ENCODE measurements at places on chromosomes 4 and X. TPM values are rescaled to one million over a fixed set of nuclear protein-coding genes. Genes with fewer than 3 reads are reported as not detected.
A peak's percentile ranks its signal among the peaks of the same experiment; 100 is the strongest.

DNA sequence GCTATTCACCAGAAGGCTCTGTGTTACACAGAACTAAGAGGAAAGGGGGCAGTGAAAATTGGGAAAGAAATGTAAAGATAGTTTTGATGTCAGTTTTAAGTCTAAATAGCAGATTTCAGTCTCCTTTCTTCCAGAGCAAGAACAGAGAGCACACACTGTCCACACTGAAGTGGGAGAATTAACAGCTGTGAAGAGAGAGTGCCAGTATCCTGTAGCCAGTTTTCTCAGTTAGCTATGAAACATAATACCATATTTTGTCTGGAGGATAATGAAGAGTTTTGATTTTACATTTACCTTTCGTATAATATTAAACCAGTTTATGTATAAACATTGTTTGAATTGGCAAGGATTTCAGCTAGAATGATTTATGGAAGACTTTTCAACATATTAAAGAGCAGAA lies 35.1 kb downstream of the FBXO8 start:
- DNase-seq = no peak

- DNase-seq = no peak
These were observed 79.3 kb downstream of the FBXW7 start for GRCh38 chr4:152456609-152457008.

DNA sequence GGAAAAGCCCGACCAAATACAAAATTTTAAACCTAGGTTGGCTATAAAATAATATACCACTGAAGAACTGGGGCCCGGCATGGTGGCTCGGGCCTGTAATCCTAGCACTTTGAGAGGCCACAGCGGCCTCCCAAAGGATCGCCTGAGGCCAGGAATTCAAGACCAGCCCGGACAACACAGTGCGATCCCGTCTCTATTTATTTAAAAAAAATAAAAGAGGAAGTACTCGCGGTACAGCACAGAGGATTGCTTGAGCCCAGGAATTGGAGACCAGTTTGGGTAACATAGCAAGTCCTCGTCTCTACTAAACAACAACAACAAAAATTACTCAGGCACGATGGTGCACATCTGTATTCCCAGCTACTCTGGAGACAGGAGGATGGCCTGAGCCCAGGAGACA lies 44.8 kb upstream of the CDKN2AIP start:
- no peak for DNase-seq

- DNase-seq = peak; percentile 24
These were observed 1.1 kb downstream of the ZCCHC18 start for GRCh38 chrX:104113222-104113965.

UGT2B11 gene
- total RNA-seq = 0.93 TPM

DNA sequence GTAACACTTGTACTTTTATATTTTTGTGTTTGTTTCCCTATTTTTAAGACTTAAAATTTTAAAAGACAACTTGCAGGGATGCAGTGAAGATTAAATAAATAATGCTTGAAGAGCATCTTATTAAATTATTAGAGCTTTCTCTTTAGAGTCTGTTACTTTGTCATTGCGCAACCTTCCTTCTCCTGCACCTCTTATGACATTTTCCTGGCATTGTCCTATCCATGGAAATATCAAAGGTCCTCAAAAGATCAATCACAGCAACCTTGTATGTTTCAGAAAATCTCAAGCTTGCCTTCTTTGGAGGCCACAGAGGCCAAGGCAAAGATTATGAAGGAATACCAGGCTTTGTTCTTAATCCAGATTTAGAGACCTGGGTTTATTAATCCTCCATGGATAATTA lies 116.3 kb downstream of the GRXCR1 start:
- DNase-seq = no peak

DNA sequence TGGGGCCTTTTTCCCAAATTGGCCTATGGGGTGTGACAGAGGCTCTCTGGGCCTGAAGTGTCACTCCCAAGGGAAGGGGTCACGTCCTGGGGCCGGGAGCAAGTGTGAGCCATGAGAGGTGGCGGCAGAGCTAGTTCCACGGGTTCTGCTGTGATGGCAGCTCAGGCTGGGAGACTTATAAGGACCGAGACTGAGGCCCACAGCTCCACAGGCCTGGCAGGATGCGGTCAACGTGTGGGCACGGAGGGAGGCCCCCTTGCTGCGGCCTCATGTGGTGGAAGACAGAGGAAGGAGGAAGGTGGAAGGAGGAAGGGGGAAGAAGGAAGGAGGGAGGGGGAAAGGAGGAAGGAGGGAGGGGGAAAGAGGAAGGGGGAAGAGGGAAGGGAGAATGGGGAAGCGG lies 7.2 kb upstream of the CPLX1 start:
- DNase-seq = no peak

DNA sequence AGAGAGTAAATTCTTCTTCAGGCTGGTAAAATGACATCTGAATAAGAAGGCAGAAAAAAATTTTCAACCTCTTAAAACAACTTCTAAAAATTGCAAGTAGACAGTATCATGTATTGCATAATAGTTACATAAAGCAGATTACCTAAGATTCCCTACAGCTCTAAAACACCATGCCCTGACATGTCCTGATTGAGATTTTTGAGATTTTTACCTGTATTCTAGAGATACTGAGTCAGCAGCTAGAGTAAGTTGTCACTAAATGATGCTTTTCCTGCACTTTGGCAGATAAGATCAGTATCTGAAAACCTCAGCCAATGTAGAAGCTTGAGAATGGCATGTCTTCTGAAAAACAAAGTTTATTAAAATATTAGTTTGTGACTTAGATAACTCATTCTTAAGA lies 713.6 kb downstream of the CCSER1 start:
- no peak for DNase-seq

Measured in progenitor cell of endocrine pancreas (in vitro differentiated cells).